ENCODE measurements at places on chromosomes 2 and 18. TPM values are rescaled to one million over a fixed set of nuclear protein-coding genes. Genes with fewer than 3 reads are reported as not detected.

SP5 gene
- 1.8 TPM for total RNA-seq

CRYGB gene
- total RNA-seq: not detected

SCN9A gene
- total RNA-seq: 11.2 TPM

DSC3 gene
- total RNA-seq: 0.47 TPM

GRCh38 chr2:176852667-176853066 lies 359.9 kb upstream of the HNRNPA3 start:
- no peaks in the 10 kb centered on the region for H3K36me3 ChIP-seq
- no peak overlapping the region for H3K4me3 ChIP-seq
- H3K27ac ChIP-seq: no peak overlapping the region
- DNase-seq: no peak

- no peaks in the 10 kb centered on the region for H3K36me3 ChIP-seq
- no peak for DNase-seq
- no peak overlapping the region for H3K4me3 ChIP-seq
- no peak overlapping the region for H3K27ac ChIP-seq
Observed at GRCh38 chr18:23929362-23929930, 85.1 kb upstream of the TTC39C start.

- H3K4me1 ChIP-seq: no peaks in the 10 kb centered on the region
- H3K4me3 ChIP-seq: no peak overlapping the region
- no peaks in the 10 kb centered on the region for H3K36me3 ChIP-seq
- no peak overlapping the region for H3K27ac ChIP-seq
Observed at GRCh38 chr2:169865492-169865891, 38.2 kb downstream of the UBR3 start.

DNA sequence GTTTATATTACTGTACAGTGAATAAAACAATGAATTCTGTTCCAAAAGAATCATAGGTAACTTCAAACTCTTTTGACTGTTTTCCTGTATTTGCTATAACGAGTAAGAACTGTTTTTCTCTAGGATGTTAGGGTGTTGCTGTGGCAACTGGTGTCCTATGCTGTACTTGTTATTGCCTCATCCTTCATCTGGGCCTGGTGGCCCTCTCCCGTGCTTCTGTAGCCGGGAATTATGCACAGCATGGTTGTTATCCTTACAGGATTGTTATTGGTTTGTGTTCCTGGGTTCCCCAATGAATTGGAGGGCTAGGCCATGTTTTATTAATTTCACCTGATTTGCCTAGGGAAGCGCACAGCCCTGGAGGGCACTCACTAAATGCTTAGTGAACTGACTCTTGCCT lies 279.2 kb downstream of the PTPRM start:
- H3K36me3 ChIP-seq: peaks cover 18% of the 10 kb centered on the region
- peaks cover 6% of the 10 kb centered on the region for H3K4me1 ChIP-seq
- H3K4me3 ChIP-seq: no peak overlapping the region
- peaks cover 2% of the 10 kb centered on the region for H3K27me3 ChIP-seq
- no peak for DNase-seq

GRCh38 chr2:10043256-10043905 lies at the start of gene KLF11:
Gene KLF11, plus strand, starts transcription at chr2:10043550. Its CDS starts 167 bp downstream, at chr2:10043717.
- peaks cover 13% of the 10 kb centered on the region for H3K27me3 ChIP-seq
- peak within 1 kb of the TSS; percentile 90 for H3K4me3 ChIP-seq
- DNase-seq: peak; percentile 93
- H3K4me1 ChIP-seq: no peaks in the 10 kb centered on the region
- no peaks in the 10 kb centered on the region for H3K36me3 ChIP-seq

All from glutamatergic neuron (in vitro differentiated cells).